OCI-LY7 (cell line): ENCODE measurements at places on chromosomes 3 and 15.

GRCh38 chr3:190516416-190516815 lies 2.5 kb downstream of the IL1RAP start:
- DNase-seq: no peak

- no peak for DNase-seq
Measured at GRCh38 chr3:97515076-97515475, 249.5 kb upstream of the ARL6 start.

- no peak for DNase-seq
Measured at GRCh38 chr15:54519577-54519976, 541.3 kb downstream of the UNC13C start.

DNA sequence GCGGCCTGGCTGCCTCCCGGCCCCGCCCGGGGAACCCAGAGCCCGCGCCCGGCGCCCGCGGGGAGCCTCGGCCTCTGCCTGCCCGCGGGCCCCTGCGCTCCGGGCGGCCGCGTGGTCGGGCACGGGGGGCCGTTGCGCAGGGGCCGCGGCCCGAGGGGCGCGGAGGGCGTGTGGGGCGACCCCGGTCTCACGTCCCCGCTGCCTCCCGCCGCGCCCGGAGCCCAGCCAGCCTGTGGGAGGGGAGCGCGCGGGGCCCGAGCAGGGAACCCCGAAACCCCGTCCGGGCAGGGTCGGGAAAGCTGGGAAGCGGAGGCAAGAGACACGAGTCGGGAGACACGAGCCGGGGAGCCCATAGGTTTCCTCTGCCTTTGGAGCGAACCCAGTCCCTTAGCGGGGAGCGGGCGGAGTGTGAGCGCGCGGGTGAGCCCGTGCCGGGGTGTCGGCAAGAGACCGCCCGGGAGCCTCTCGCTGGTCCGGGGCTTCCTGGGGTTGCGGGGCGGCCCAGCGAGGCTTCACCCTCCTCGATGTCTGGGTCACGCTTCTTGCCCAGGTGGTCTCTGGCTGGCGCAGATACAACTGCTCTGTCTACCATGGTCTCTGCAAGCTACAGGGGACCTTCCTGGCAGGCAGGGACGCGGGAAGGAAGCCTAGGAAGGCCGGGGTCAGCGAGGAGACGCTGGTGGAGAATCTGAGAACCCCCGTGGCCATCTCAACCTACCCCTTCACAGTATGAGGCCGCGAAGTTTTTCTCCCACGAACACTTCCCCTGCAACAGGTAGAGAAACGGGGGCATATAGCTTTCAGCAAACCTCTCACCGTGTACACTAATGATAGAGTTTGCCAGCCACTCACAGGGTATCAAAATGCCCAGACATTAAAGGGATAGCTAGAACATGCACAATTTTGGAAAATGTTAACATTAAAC lies 586 bp downstream of the LRRK1 start:
- DNase-seq: peak; percentile 48

DNA sequence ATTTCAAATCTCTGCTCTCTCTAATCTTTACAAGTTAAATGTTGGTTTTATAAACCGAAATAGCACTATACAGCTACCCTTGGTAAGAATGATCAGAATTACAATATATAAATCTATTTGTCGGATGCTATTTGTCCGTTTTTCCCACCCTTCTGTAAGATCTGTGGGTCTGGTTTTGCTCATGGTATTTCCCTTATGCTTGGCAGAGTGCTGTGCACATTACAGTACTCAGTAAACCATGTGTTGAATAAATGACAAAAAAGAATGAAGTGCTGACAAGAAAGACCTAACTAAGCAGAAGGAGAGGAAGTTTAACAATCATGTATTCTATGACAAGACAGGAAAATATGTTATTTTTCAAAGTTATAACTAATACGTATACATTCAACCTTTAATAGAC lies 827.2 kb downstream of the ROBO1 start:
- no peak for DNase-seq

GRCh38 chr3:146093896-146094295 lies 67.1 kb downstream of the PLOD2 start:
- DNase-seq: no peak

GRCh38 chr15:36108541-36108940 lies 470.9 kb upstream of the CDIN1 start:
- no peak for DNase-seq

DNA sequence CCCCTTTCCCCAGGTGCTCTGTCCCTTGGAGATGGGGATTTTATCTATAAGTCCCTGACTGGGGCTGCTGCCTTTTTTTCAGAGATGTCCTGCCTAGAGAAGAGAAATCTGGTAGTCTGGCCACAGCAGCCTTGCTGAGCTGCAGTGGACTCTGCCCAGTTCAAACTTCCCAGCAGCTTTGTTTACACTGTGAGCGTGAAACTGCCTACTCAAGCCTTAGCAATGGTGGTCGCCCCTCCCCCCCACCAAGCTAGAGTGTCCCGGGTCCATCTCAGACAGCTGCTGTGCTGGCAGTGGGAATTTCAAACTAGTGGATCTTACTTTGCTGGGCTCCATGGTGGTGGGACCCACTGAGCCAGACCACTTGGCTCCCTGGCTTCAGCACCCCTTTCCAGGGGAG lies 38.9 kb downstream of the TMEM266 start:
- no peak for DNase-seq

- no peak for DNase-seq
Measured at GRCh38 chr3:5296362-5296761, 108.9 kb downstream of the EDEM1 start.

DNA sequence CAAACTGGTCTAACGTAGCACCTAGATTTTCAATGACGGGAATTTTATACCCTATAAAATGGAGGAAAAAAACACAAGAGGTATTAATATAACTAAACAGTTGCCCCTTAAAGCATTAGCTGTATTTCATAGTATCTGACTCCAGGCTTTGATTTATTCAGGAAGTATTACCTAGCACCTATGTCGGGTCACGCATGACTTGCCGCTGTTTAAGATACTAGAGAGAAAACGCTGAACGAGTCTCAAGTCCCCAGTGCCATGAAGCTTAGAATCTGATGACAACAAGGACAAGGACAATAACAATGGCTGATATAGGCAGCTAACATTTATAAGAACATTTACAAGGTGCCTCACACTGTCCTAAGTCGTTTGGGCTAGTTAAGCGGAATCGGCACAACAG lies 1.9 kb downstream of the SNRPA1 start:
- peak; percentile 65 for DNase-seq

DNA sequence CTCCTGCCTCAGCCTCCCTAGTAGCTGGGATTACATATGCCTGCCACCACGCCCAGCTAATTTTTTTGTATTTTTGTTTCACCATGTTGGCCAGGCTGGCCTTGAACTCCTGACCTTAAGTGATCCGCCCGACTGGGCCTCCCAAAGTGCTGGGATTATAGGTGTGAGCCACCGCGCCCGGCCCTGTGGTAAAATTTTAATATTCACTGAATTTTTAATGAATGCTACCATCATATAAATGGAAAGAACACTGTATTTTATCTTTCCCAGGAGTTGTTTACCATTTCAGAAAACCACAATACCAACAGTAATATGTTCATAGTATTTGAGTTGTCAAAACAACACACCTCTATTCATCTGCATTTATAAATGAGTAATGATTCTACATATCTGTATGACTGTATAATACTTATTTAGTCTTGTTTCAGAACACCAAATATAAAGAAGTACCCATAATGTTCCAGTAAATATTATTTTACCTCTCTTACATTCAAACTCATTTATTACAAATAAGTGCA lies 16.2 kb upstream of the MAGEF1 start:
- DNase-seq: no peak

DNA sequence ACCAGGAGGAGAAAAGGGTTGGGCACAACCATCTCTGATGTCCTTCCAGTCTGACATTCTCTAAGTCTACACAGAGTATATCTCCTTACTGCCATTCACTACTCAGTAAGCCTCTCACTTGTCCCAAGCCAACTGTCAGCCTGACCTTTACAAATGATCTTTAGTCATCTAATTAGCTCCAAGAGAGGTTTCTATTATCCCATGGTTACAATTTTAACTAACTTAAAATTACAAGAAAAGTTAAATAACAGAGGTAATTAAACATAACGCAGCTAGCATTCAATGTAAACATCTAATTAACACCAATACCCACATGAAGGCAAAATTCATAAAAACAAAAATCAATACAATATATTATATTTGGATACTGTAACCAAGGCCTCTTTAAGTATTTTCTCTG lies 126.9 kb downstream of the LSAMP start:
- no peak for DNase-seq

DNA sequence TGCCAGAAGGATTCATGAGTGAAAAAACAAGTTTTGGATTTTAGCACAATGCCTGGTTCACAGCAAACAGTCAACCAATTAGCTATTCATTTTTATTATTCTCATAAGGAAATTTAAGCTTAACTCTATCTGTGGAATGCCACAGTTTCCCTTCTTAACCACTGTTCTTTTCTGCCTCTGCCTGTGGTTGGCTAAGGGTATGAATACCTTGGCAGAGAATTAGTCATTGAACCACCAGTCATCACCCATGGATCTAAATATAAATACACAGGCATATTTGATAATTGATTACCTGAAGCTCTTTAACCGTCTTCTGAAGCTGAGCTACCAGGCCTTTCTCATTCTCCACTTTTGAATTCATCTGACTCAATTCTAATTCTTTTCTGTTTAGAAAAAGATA lies 79.9 kb downstream of the MYH15 start:
- no peak for DNase-seq

DNA sequence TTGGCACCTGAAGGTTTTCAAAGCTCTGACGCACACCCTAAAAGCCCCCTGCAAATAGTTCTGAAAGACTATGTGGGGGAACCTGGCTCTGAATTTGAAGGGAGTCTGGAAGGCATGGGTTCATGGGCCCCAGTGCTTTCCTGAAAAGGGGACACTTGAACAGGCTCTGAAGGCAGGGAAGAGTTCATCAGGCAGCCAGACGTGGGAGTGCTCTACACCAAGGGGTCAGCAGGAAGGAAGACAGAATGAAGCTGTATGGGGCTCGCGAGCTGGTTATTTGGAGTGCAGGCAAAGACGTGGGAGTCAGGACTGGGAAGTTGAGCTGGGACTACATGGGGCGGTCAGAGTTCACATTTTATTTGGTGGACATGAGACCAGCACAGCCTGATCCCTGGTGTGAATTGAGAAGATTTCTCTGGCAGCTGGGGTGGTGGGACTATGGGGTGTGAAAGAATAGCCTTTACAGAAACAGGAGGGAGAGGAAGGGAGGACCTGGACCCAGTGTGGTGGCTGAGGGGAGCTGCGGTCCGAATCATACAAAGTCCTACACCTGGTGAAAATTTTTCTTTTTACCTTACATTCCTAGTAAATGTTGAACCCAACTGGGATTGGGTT lies 12.6 kb downstream of the ABHD6 start:
- DNase-seq: no peak

DNA sequence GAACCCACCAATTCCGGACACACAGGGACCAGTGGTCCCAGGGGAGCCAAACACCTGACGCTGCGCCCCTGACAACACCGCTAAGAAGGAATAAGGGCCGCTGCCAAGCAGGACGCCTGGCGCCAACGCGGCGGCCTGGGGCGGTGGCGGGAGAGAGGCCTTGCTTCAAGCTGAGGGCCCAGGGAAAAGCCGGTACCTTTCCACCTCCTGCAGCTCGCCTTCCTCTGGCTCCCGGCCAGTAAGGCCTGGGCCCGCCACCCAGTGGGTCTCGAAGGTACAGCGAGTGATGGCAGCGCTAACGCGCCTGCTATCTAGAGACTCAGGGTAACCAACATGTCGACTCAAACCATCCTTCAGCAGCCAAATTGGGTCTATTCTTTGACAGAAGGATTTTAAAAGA lies 1074.1 kb downstream of the SI start:
- no peak for DNase-seq

DNA sequence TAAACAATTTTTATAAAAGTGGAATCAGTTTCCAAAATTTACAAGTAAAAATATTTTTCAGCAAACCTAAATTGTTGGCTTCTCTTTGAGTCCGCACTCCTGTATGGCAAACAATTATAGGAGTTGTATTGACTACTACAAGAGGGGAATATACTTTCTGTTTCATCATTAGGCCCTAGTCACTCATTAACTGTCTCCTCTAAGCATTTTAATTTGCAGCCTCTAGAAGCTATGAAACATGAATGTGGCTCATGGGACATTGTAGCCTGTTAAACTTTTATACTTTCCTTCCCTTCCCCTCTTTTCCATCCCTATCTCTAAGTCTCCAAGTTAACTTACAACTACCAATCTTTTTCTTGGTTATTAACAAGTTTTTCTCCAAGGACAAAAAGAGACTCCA lies 58.9 kb upstream of the CBLB start:
- no peak for DNase-seq

GRCh38 chr15:80424381-80424780 lies 20.2 kb downstream of the ARNT2 start:
- no peak for DNase-seq

DNA sequence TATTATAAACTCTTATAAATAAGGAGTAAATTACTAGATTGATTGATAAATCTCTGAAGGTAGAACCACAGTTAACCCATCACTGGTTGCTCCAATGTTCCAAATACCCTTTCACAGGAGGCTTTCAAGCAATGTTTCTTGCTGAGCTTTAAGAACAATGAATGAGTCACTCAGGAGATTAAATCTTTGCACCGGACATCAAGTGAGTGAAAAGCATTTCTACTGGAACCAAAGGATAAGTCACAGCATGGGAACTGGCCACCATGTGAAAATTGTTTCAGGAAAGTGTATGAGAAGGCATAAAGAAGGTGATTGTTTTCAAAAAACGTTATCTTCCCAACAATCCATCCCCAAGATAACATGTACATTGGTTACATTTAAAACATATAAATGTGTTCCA lies 90.6 kb downstream of the CNTN3 start:
- no peak for DNase-seq

- peak; percentile 54 for DNase-seq
Measured at GRCh38 chr15:31437686-31438085, 111.1 kb downstream of the KLF13 start.

GRCh38 chr3:80445641-80446040 lies 677.8 kb upstream of the ROBO1 start:
- DNase-seq: no peak

GRCh38 chr15:83930392-83931212 lies 276.7 kb downstream of the ADAMTSL3 start:
- no peak for DNase-seq

- no peak for DNase-seq
Measured at GRCh38 chr3:141094790-141095545, 43.8 kb downstream of the SPSB4 start.

- peak; percentile 69 for DNase-seq
Measured at GRCh38 chr3:36700537-36701248, 63.7 kb downstream of the DCLK3 start.

- no peak for DNase-seq
Measured at GRCh38 chr3:24641628-24642027, 147.0 kb upstream of the THRB start.

DNA sequence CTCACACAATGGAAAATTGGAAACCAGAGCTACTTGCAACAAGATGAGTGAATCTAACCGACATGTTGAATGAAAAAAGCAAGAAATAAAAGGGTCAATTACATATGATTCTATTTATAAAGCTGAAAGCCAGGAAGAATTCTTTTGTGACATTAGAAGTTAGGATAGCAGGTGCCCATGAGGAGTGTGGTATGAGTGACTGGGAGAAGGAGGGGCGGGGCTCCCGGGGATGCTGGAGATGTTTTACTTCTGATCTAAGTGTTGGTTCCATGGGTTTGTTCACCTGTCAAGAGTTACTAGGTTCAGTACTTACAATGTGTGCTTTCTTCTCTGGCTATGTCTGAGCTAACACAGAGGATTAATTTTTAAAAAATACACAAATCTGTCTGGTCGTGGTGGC lies 60.8 kb downstream of the NSMCE3 start:
- no peak for DNase-seq

GRCh38 chr3:37243820-37244748 lies 69.7 kb upstream of the LRRFIP2 start:
- DNase-seq: peak; percentile 43

GRCh38 chr3:126995254-126995780 lies 12.4 kb downstream of the PLXNA1 start:
- no peak for DNase-seq
